ENCODE measurements at places on chromosomes 4 and X. TPM values are rescaled to one million over a fixed set of nuclear protein-coding genes. Genes with fewer than 3 reads are reported as not detected.

DNA sequence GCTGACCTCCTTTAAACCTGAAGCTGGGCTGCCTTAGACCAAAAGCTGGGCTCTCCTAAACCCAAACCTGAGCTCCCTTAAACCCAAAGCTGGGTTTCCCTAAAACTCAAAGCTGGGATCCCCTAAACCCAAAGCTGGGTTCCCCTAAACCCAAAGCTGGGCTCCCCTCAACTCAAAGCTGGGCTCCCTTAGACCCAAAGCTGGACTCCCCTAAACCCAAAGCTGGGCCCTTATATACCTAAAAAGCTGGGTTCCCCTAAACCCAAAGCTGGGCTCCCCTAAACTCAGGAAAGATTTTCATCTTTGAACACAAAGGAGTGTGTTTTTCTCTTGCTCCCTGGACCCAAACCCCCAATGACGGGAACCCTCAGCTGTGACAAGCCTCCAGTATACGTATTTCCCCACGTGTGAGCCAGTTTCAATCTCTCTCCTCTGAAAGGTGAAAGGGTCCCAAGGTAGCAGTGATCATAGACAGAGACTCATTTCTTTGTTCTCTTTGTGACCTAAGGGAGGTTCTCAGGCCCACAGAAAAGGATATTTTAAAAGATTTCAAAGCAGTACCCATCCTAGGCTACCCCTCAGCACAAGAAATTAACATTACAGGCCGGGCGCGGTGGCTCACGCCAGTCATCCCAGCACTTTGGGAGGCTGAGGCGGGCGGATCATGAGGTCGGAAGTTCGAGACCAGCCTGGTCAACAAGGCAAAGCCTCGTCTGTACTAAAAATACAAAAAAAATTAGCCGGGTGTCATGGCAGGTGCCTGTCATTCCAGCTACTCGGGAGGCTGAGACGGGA lies 31.3 kb upstream of the ASMTL start:
- no peak for DNase-seq

GRCh38 chr4:180525523-180526077 lies 1717.6 kb upstream of the TENM3 start:
- no peak for DNase-seq

- peak; percentile 22 for DNase-seq
Observed at GRCh38 chr4:176302283-176303275, 17.2 kb upstream of the SPCS3 start.

- no peak for DNase-seq
Observed at GRCh38 chr4:86834901-86835300, 14.3 kb downstream of the SLC10A6 start.

DNA sequence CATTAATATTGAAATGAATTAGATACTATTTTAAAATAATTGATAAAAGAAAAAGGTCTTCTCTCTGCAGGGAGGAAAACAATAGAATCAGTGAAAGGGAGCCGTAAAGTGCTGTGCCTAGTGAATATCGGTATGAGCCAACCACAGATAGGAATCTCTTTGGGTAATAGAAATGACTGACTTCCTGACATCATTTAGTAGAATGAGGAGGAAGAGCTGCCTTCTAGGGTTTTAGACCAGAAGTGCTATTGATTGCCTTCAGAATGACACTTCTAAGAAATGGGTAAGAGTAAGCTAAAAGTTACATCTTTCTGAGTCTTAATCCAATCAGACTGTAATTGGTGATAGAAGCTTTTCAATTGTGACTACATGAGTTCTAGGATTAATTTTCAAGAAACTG lies 134.0 kb upstream of the MAP9 start:
- no peak for DNase-seq

DNA sequence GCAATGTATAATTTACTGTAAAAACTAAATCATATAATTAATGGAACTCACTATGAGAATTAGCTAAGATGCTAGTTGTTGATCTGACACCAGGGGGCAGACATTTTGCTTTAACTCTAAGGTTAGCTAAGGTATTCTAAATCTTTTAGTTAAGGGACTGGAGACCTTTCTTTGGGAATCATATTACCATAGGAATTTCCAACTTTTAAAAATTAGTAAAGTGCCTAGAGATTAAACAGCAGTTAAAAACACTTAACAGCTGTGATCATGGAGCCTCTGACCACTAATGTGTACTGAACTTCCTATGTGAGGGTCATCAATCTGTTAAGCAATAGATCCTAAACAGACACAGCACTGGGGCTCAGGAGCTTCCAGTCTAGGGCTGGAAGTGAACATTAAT lies 226.6 kb downstream of the NSUN7 start:
- peak; percentile 51 for DNase-seq

- DNase-seq = no peak
Observed at GRCh38 chr4:142079959-142080358, 443.6 kb downstream of the IL15 start.

DNA sequence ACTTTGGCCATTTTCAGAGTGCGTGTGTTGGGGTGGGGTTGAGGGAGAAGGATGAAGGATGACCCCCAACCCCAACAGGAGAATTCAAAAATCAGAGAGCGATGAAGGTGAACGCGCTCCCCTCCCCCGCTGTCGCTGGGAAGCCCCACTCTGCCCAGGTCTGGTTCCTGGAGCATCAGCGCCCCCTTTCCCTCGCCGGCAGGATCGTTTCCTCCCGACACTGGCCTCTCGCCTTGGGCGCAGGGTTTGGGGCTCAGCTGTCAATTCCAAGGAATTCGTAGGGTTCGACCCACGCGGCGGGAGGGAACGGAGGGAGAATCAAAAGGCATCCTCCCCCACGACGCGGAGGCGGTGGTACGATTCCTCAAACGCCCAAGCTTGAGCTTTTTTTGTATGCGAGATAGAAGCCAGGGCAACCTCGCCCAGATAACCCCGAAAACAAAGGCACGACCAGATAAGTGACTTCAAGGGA lies 1.0 kb upstream of the PDGFRA start:
- no peak for DNase-seq

The VGLL1 gene
- total RNA-seq = not detected

The PLXNB3 gene
- 4.8 TPM for total RNA-seq

DNA sequence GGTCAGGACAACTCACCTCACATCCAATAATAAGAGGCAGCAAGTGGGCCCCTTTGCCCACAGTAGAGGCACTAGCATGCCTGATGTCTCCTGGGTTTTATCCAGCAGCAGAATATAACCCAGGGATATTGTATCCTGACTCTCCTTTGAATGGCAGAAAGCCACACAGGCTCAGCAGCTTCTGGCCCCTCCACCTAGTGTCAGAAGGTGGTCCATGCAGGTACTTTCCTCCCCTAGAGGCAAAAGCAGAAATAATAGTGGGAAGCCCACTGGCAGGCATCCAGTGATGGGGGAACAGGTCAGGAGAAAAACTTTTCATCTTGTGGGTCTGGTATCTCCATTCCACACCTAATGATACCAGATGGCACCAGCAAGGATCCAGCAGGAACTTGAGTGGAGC lies 75.5 kb upstream of the IRS4 start:
- DNase-seq = no peak

DNA sequence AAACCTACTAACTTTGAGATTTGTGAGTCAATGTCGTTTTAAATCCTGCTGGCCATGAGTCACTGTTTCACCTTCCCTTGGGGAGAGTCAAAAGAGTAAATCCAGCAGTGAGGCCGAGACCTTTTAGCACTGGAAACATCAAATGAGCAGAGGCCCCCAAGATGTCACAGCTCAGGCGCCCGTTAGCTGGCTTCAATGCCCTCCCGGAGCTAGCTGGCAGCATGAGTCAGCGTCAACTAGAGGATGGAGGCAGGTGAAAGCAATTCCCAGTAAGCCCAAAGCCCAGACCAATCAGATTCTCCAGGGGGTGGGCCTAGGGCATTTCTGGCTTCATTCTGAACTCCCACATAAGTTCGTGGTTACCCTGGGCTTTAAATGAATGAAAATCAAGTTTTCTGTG lies 170.9 kb downstream of the CLCN4 start:
- peak; percentile 34 for DNase-seq

DNA sequence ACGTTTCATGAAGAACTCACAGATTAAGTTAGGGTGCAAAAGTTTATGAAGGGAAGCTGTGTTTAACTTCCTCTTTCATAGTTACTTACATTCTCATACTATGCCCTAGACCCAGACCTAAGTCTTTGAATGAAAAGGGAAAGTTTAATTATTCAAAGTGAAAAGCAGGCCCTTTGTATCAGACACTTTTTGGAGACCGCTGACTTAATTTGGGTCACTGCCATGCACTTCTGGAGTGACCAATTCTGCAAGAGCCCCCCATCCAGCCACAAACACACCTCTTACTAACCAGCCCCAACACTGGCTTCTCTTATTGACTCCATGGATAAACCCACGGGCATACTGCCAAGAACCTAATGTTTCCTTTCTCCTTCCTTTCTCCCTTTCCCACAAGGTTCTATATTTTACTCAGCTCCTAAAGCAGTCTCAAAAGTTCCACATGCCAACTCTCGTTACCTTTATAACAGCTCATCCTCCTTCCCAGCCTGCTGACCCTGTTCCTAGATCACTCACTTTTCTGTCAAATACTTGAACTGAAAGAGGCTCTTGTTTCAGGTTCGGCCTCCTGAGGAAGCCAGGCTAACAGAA lies 34.5 kb downstream of the ABCE1 start:
- no peak for DNase-seq

The FAM156A gene
- total RNA-seq = 16.2 TPM

- no peak for DNase-seq
Observed at GRCh38 chr4:149553959-149554520, 261.6 kb downstream of the IQCM start.

- no peak for DNase-seq
Observed at GRCh38 chr4:175986-176385, 51.7 kb downstream of the ZNF718 start.

DNA sequence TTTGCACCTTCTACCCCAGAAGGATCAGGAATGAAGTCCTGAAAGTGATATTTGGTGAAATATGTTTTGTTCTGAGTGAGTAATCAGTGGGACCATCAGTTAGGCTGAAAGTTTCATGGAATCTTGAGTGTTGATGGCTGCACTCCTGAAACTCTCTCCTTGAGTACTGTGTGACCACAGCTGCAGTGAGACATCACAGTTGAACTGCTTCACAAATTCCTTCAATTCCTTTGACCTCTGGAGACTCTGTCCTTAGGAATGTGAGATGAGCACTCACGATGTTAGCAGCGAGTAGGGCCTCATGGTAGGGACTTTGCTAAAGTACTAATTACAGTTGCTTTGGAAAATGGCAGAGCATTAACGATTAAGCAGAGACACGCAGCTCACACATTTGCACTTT lies 142.9 kb upstream of the SLC4A4 start:
- DNase-seq = no peak

- no peak for DNase-seq
Observed at GRCh38 chr4:2449051-2449450, 19.9 kb upstream of the RNF4 start.

GRCh38 chr4:52842792-52843191 lies 19.3 kb upstream of the RASL11B start:
- no peak for DNase-seq

GRCh38 chrX:17040711-17041110 lies 94.3 kb downstream of the REPS2 start:
- no peak for DNase-seq

DNA sequence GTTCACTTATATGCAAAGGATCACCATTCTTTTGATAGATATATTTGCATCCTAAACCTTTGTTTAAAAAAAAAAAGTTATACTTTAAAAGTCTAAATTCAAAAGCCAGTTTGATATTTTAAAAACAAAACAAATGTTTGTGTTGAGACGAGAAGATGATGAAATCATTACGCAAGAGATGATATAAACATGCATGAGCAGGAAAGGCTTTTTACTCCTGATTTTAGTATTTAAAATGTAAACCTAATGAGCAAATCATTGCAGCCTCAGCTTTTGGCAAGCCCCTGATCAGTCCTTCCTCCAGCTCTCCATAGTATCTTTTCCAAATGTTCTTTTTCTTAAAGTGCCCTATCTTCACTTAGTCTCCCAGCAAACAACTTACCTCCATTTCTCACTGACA lies 115.6 kb downstream of the ARAP2 start:
- no peak for DNase-seq

The CLIC2 gene
- total RNA-seq = 0.89 TPM

The LINC00632 gene
- total RNA-seq = 0.15 TPM

- no peak for DNase-seq
Observed at GRCh38 chr4:13054420-13054970, 429.6 kb downstream of the RAB28 start.

The PNPLA4 gene
- total RNA-seq = 15.5 TPM

- no peak for DNase-seq
Observed at GRCh38 chr4:121791481-121791880, 9.6 kb upstream of the EXOSC9 start.

The NFKB1 gene
- 29.4 TPM for total RNA-seq
